ENCODE measurements at places on chromosomes 2 and 18.

- no peak for DNase-seq
These were observed 244.2 kb upstream of the RGPD4 start for GRCh38 chr2:107582487-107582886.

- DNase-seq: no peak
These were observed 30.9 kb downstream of the PRPF40A start for GRCh38 chr2:152686321-152686720.

DNA sequence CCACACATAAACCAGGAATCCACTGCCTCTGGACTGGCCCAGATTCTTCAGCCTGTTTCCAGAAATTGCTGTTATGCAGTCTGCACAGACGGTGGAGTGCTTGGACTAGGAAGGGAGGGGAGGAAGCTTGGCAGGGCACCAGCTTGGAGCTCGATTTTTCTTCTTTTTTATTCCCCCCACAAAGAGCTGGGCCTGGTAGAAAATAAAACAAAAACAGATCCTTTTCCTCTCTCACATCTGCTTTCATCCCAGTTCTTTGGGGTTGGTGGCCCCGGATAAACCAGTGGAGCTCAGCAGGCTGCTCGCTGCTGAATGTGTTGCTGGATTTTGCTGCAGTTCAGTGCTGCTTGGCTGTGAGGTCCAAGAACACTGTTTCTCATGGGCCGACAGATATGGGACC, 16.0 kb downstream of the LRRTM1 start:
- no peak for DNase-seq

DNA sequence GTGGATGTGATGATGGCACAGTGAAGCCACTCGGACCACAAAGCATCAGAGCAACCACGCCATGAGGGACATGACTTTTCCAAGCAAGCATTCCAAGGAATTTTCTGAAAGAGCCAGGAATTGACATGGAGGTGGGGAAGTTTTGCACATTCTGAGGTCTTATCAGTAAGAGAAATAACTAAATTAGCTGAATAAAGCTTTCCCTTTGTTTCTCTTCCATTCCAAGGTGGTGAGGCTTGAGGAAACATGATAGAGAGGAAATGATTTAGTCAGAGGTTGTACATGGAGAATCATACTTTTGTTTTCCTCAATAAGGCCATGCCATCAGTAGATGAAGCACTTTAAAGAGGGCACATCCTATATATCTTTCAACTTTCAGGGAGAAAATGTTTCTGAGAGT, 115.7 kb upstream of the MMADHC start:
- no peak for DNase-seq

- no peak for DNase-seq
These were observed 234.5 kb downstream of the RBM43 start for GRCh38 chr2:151027151-151027550.

- DNase-seq: no peak
These were observed 3.1 kb upstream of the SP5 start for GRCh38 chr2:170711774-170712652.

- no peak for DNase-seq
These were observed 57.0 kb upstream of the NOL4 start for GRCh38 chr18:34281722-34282121.

- no peak for DNase-seq
These were observed 908.4 kb upstream of the CRIM1 start for GRCh38 chr2:35447215-35447614.

DNA sequence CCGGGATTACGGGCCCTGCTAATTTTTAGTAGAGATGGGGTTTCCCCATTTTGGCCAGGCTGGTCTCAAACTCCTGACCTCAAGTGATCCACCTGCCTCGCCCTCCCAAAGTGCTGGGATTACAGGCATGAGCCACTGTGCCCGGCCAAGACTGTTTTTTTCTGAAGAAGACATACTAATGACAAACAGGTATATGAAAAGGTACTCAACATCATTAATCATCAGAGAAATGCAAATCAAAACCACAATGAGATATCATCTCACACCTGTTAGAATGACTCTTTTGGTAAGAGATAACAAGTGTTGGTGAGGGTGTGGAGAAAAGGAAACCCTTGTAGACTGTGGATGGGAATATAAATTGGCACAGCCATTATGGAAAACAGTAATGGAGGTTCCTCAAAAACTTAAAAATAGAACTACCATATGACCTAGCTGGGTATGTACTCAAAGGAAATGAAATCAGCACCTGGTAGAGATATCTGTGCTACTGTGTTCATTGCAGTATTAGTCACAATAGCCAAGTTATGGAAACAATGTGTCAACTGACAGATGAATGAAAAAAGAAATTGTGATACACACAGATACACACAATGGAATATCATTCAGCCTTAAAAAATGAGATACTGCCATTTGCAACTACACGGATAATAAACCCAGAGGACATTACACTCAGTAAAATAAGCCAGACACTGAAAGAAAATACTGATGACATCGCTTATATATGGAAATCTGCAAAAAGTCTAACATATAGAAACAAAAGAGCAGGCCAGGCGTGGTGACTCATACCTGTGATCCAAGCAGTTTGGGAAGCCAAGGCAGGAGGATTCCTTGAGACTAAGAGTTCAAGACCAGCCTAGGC, 20.8 kb downstream of the SOS1 start:
- DNase-seq: peak; percentile 17

DNA sequence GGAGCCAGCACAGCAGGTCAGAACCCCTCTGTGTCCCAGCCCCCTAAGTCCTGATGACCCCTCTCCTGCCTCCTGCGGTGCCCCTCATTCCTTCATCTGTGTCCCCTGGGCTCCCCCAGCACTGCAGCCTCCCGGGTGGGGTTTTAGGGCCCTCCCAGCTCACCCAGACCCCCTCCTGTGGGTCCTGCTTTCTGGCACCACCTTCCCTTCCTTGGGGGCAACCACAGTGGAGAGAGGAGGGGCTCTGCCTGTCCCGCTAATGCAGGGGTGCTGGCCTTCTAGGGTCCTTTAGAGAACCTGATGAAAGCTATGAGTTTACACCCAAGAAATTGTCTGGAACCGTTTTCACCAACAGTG, 42.7 kb upstream of the ALPP start:
- DNase-seq: no peak

DNA sequence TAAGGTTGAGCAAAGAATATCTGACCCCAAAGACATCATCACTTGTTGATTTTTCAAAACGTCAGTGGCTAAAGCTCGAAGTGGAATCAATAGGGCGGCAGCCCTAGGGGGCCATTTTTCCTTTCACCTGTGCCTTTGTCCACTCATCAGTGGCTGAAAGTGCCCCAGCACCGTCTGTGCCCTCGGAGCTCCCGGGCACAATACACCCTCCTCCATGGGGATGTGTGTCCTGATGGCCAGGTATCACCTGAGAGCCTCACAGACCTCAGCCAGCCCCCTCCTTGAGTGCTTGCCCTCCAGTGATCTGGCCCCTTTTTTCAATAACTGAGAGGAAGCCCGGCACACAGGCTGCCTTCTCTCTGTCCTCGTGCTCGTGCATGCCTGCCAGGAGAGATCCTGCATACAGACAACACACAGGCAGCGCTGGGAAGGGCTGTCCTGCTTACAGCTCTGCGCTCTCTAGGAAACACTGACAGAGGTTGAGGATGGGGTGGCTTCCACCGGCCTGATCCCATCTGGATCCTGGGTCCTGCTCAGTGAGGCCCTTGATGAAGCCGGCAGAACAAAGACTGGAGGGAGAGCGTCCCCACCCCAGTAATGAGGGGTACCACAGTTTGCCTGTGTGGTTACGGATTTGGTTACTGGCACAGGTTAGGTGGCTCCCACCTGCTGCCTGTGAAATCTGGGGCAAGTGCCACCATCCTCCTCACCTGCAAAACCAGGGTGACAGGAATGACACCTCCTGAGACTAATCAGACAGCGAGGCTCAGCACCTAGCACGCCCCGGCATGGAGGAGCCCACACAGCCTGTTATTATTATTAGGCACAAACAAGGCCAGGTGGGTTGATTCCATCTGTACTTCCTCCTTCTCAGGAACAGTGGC, 197.5 kb upstream of the RAB6C start:
- no peak for DNase-seq

DNA sequence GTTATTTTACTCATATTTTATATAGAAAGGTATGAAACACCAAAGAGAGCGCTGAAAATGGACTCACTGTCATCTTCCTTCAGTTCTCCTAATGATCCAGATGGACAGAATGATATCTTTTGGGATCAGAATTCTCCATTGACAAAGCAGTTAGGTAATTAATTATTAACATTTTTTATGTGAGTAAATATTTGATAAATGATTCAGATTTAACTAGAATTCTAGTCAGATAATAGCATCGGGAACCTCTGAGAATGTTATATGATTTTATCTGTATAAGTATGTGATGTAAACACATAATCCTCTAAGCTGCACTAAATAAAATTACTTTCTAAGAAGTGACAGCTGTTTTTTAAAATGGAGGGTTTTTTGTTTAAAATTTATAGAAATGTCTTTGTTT, 2.0 kb downstream of the ETAA1 start:
- DNase-seq: no peak

DNA sequence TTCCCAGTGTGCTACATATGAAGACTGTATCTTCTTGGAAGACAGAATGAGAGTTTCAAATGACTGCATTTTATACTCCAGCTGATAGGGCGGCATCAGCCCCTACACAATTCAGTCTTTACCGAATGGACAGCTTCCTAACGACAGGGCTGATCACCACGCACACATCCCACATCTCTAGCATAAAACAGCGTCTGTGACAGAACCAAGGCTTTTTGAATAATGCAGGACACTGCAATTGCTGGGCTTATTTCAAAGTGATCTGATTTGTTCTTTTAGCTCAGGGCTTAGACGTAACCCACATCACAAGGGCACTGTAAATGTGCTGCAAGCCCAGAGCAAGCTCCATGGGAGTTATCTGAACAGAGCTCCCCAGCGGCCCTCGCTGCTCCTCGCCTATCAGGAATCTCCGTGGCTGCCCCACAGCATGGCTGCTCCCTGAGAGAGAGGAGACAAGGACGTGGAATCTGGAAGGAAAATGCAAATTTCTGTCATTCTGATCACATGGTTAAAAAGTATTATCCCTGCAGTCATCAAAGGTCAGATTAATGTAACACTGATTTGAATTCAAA, 158.5 kb upstream of the ALKAL2 start:
- no peak for DNase-seq

DNA sequence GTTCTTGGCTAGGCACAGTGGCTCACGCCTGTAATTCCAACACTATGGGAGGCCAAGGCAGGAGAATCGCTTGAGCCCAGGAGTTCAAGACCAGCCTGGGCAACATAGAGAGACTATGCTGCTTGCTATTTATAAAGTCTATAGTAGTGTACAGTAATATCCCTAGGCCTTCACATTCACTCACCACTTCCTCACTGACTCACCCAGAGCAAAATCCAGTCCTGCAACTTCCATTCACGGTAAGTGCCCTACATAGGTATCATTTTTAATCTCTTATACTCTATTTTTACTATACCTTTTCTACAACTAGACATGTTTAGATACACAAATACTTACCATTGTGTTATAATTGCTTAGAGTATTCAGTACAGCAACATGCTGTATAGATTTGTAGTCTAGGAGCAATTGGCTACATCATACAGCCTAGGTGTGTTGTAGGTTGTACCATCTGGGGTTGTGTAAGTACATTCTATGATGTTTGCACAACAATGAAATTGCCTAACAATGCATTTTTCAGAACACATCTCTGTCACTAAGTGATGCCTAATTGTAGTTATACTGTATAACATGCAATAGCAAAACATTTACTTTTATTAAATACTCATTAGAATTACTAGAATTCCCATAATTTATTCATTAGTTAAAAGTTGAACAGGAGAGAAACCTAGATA, 8.8 kb downstream of the DHX57 start:
- no peak for DNase-seq

DNA sequence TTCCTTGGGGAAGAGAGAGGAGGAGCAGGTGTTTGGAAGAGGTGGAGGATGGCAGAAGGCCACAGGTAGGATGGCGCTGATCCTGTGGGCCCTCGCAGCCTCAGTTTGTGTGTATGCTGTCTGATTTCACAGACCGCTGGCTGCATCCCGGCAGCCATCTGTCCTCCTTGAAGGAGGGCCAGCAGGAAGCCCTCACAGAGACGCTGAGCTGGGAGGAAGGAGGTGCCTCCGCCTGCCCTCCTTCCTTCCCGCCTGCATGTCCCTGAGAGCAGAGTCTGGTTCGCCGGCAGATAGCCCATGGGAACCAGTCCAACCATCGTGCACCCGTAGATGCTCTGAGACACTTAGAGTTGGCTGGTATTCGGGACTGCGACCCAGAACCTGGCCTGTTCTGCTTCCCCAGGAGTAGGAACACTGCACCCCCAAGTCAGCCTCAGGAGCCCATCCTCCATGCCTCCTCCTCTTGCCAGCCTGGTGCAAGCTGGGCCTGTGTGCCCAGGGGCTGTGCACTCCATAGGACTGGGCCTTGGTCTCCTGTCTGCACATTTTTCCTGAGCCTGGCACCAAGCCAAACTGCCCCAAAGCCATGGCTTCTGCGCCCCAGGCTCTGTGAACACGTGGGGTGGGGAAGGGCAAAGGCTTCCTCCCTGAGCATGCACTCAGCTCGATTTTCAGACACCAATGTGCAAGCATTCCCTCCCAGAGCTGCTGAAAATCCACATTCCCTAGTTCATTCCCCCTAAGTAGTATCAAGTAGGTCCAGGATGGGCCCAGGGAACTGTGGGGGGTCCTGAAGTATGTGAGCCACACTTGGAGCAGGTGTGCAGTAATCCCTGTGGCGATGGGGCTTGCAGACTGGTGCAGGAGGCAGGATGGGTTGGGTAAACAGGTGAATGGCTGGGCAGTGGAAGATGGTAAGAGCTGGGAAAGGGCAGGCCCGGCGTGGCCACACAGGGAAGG, 115.6 kb downstream of the SEPTIN10 start:
- no peak for DNase-seq

DNA sequence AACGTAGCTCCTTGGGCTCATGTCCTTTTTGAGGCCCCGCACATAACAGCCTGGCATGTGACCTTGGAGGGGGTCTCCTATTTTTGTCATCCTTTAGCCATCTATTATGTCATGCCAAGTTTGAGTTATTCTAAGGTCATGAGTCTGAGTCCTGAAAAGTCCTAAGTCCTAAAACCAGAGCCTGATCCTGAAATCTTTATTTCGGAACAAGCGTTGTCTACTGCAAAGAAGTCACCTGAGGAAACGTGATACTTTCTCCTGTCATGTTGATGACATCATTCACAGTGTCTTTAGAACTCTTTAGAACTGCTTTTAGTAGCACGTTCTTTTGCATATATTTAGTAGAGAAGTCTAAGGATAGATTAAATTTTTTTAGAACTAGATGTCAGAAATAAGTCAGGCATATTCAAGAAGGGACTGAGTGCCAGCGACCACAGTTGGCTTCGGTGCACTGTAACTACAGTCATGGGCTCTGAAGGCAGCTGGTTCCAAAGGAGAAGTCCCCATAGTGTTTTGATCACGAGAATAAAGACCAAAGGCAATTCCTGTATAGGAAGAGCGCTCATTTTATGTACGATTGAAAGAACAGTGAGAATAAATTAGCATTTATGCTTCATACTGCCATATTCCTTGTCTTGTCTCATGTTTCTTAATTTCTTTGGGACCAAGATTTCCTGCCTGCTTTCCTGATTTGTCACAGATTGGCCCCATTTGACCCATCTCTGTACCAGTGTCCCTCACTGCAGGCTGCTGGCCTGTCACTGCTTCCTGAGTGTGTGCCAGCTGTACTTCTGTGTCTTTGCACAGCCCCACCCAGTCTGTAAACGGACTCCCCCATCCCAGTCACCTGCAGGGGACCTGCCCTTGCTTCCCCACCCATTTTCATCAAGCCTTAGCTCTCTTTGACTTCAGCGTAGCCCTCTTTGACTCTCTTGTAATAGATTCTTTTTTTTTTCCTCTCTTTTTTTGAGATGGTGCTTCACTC, 75.8 kb downstream of the ASAP2 start:
- DNase-seq: no peak
